ENCODE measurements at places on chromosomes 2 and 18.

DNA sequence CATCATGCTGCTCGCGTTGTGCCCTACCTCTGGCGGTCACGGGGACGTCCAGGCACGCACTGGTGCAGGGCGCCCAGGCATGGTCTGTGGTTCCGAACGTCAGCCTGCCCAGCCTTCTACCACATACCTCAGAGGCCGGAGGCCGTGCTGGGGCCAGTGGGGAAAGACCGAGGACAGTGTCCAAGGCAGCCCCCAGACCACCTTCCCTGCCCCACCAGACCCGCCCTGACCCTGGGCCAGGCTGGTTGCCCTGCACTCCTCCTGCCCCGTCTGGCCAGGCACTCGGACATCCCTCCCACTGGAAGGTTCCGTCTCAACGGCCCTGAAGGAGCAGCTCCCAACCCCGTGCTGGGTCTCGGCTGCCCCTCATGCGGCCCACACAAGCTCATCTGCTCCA, 32.8 kb downstream of the SLC66A2 start:
- DNase-seq = no peak

- DNase-seq = no peak
Observed at GRCh38 chr2:99431587-99432275, 58.1 kb downstream of the REV1 start.

DNA sequence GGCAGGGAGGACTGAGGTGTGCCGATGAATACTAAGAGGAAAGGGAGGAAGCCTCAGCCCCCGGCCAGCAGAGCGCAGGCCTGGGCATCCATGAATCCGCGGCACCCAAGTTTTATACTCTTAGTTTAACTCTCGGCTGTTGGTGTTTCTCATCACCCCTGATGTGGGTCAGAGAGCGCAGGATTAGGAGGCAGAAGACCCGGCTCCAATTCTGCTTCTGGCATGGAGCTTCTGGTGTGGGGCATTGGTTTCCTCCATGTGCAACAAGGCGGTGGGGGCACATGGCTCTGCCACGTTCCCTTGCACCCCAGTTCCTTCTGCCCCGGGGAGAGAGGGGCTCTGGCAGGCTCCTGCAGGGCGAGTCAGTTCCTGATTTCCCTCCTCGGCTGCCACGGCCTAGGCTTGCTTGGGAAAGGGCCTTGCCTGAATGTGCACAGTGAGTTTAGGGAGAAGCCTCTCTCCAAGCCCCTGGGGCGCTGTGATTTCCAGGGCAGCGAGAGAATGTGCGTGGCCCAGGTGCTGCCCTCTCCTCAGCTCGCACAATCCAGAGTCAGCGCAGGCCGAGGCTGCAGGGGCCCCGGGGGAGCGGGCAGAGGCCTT, 36.2 kb upstream of the DNMT3A start:
- no peak for DNase-seq

DNA sequence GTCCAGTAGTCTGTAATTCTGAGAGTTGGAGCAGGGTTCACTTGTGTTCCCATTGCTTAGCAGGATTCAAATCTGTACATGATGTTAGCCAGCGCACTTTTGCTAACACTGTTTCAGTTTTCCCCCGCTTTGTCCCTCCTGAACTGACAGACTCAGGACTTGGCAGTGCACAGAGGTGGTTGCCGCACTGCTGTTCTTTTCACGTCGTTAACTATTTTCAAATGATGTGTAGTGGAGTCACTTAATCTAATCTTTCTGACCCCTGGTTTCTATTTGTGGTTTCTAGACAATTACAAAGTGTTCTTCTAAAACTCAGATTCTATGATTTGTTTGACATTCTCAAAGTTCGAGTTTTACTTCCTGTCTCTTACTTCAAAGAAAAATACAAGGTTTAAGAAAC, 234.5 kb downstream of the RBM43 start:
- DNase-seq = no peak

DNA sequence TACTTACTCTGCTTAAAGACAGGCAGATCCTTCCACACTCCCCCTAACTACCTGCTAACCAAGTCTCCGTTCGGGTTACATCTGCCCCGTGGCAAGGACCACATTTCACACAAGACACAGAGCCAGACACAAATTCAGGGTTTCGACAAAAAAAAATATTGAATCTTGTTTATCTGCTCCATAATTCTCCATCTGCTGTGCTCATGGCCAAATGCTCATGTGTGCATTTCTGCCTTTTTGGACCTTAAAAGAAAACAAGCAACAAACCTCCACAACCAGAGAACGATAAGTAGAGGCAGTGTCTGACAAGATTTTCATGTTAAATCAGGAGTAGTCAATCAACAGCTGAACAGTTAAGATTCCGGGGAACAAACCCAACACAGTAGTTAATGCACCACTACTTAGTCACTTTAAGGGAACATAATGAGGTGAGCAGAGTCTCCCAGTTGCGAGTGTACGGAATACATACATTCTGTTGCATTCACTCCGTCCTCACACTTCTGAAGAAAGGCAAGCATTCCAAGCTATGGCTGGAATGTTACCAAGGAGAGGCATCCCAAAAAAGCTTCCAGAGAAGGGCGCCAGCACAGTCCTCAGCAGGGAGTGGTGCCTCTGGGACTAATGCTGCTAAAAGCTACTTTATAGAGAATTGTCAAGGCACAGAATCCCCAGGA, 121.0 kb downstream of the ANKRD44 start:
- DNase-seq = no peak

DNA sequence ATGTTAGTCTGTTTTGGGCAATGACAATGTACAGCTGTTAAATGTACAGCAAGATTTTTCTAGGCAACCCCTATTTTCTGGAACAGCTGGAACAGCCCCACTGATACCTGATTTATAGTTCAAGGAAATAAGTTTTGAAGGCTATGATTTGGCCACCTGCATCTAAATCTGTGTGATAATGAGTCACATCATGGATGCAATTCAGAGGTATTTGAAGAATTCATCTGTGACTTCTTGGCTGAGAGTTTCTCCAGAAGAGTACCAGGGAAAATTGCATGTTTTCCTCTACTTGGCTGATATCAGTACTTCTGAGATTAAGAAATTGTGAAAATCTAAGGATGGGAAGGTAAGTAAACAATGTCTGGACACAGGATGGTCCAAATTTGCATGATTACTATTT, 40.7 kb upstream of the NT5C1B start:
- DNase-seq = peak; percentile 70

DNA sequence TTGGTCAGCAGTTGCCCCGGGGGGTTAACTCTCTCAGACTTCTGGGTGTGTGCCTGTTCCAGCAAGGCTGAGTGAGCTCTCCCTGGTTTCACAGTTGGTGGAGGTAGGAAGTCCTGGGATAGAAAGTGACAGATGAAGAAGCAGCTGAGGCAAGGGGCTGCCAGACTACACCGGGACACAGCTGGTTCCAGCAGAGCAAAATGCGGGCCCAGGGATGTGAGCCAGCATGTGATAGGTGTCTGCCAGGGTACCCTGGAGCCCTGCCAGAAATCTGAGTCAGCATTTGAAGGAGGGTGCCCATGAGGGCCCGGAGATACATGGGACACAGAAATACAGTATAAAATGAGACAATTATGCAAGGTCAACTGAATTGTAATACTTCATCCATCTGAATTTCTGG, 79.3 kb upstream of the LGALSL start:
- no peak for DNase-seq

DNA sequence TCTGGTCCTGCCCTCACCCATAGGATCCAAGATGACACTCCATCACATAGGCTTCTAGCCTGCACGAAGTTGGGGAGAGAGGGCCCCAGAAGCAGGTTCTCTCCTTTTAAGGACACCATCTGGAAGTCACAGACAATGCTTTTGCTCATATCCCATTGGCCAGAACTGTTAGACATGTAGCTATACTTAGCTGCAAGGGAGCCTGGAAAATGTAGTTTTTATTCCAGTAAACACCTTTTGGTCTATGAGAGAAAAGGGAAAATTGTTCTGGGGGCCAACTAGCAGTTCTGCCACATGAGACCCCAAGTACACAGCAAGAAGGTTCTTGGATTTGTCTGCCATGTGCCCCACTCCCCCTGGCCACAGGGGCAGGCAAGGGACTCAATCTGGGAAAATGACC, 206.1 kb downstream of the ZFP36L2 start:
- no peak for DNase-seq

GRCh38 chr2:211845338-211846035, 693.1 kb downstream of the ERBB4 start:
- no peak for DNase-seq

- no peak for DNase-seq
Observed at GRCh38 chr2:48162742-48163141, 256.4 kb upstream of the FBXO11 start.

DNA sequence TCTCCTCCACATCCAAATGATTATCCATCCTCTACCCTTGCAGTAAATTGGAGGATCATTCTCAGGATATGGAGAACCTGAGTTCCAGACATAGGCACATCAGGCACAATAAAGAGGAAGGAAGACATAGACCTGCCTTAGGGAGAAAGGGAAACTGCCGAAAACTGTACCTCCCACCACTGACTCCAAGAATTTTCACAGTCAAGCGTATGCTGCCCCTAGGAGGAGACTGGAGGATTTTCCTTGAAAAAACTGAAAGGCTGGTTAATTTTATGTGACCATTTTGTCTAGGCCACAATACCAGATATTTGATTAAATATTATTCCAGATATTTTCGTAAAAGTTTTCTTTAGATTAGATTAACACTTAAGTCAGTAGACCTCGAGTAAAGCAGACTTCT, 638.5 kb upstream of the PKDCC start:
- DNase-seq = no peak

GRCh38 chr2:221106241-221106640, 465.9 kb downstream of the EPHA4 start:
- DNase-seq = no peak

GRCh38 chr2:60980071-60980815, 37.3 kb upstream of the PEX13 start:
- no peak for DNase-seq

- peak; percentile 13 for DNase-seq
Observed at GRCh38 chr2:133541376-133541775, 26.9 kb downstream of the NCKAP5 start.

DNA sequence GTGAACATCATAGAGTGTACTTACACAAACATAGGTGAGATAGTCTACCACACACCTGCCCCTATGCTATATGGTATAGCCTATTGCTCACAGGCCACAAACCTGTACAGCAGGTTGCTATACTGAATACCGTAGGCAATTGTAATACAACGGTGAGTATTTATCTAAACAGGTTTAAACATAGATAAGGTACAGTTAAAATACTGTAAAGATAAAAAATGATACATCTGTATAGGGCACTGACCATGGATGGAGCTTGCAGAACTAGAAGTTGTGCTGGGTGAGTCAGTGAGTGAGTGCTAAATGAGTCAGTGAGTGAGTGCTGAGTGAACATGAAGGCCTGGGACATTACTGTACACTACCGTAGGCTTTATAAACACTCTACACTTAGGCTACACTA, 267.0 kb upstream of the HS6ST1 start:
- peak; percentile 83 for DNase-seq

GRCh38 chr2:98327776-98328175, 18.5 kb upstream of the CNGA3 start:
- DNase-seq = no peak

DNA sequence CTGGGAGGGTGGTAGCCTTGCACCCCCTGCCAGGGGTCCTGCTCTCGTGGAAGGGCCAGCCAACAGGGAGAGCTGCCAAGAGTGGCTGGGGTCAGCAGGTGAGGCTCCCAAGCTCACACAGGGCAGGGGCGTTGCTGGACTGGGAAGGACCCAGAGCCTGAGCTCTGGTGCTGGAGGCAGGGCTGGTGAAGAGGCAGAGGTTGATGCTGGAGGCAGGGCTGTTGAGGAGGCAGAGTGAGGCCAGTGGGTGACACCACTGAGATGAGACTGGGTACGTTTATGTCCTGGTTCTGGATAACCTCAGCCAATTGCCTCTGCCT, 7.0 kb downstream of the ADRA2B start:
- DNase-seq = no peak

DNA sequence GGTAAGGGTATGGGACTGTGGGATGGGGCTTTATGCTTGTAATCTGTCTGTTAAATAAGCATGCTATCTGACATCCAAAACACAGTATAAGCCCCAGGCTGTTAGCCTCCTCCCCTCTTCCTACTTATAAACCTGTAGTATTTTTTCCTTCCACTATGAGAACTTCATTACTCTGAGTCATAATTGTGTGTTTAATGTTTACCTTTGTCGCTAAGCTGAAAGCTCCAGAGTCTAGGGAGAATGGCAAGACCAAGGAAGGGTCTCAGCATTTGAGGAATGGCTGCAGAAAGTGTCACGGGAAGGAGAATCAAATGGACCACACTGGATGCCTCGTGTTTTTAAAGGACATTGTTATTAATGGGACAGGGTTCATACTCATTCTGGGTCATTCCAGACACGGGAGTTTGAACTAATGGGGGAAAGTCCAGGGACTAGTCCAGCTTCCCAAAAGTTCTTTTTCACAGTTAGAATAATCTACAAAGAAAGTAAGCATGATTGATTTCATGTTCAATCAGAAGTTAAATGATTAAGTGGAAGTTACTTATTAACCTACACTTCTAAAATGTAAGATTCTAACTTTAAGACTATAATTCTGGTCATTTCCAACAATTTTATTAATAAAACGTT, 292.2 kb downstream of the AFF3 start:
- DNase-seq = no peak

DNA sequence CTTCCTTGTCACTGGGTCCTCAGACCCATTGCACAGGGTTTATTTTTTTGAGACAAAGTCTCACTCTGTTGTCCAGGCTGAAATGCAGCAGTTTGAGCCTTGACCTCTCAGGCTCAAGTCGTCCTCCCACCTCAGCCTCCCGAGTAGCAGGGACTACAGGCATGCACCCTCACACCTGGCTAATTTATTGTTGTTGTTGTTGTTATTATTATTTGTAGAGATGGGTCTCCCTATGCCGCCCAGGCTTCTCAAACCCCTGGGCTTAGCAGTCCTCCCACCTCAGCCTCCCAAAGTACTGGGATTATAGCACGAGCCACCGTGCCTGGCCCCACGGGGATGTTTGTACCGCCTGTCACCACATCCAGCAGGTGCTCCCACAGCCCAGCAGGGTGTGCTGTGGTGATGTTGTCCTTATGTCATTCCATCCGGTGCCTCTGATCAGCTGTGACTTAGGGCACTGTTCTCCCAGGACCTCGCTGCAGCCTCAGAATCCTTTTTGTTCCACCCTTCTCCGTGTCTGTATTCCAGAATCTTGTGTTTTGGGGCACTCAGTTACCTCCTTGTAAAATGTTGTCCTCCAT, 182.3 kb downstream of the INO80D start:
- DNase-seq = no peak

DNA sequence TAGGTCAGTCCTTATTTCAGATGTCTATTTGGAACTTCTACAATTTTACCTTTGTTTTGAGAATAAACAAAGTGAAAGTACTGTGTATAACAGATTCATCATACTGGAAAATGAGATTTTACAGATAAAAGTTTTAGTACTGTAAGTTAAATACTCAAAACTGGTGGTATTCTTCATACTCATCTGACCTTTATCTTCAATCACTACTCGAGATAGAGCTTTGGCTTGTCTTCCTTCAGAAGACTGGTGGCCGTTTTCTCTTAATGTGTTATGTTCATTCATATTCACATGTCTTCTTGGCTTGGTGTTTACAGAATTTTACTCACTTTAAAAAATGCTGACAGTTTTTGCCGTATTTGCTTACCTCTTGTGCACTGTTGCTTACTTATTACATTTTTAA, 2.1 kb downstream of the SPOPL start:
- DNase-seq = no peak
